NCI-H1092 treated with DMSO at 0.1 percent for 48 hours (cell line): ENCODE measurements at places on chromosomes 2 and 18.
A peak's percentile ranks its signal among the peaks of the same experiment; 100 is the strongest.

DNA sequence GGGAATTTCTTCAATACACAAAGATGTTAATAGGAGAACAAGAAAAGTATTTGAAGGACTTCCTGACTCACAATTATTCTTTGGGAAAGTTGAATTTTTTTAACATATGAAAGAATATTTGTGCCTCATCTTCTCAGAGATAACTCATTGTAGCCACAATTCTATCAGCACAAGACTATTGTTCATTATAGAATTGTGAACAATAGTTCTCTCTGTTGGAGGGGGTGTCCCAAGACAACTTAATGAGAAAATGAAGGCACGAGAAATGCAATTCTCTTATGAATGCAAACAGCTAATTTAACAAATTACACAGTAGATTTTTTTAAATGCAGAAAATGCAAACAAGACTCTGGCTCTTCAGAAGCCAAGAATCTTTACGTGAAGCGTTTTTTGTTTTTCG, 157.0 kb downstream of the BARD1 start:
- DNase-seq: no peak

DNA sequence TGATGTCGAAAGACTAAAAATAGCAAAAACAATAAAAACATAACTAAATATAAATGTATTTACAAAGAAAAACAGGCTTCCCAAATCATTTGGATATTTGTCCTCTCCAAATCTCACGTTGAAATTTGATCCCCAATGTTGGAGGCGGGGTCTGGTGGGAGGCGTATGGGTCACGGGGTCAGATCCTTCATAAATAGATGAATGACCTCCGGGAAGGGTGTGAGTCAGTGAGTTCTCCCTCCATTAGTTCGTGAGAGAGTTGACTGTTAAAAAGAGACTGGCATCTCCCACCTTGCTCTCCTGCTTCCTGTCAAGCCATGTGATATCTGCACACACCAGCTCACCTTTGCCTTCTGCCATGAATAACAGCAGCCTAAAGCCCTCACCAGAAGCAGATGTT, 703.0 kb downstream of the TMEM182 start:
- DNase-seq: no peak

GRCh38 chr18:21761471-21762115, 21.0 kb downstream of the MIB1 start:
- DNase-seq: no peak

GRCh38 chr2:29227935-29228675, 112.9 kb downstream of the CLIP4 start:
- DNase-seq: no peak

- DNase-seq: no peak
Observed at GRCh38 chr18:7598167-7599047, 31.3 kb downstream of the PTPRM start.

DNA sequence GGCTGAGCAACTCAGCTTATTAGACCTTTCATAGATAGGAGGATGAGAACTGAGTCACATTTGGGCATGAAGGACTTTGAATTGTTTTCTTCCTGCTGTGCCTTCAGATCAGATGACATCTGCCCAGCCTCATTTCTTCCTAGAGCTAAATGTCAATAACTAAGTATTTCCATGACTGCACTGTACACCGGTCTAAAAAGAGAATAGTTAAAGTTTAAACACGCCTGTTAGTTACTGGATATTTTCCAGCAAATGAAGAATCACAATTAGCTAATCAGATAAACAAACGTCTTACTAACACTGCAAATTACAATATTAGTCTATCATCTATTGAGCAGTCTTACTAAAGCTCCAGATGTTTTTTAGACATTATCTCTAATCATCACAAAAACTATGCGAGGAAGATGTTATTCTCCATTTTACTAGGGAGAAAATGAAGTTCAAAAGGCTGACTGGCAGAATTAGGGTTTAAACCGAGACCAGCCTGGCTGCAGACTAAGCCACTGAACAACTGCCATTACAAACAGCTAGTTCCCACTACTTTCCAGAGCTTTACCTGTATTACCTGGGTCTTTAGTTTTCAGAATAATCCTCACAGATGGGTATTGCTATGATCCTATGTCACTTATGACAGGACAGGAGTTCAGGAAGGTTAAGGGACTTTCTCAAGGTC, 69.4 kb upstream of the ZNF397 start:
- no peak for DNase-seq

DNA sequence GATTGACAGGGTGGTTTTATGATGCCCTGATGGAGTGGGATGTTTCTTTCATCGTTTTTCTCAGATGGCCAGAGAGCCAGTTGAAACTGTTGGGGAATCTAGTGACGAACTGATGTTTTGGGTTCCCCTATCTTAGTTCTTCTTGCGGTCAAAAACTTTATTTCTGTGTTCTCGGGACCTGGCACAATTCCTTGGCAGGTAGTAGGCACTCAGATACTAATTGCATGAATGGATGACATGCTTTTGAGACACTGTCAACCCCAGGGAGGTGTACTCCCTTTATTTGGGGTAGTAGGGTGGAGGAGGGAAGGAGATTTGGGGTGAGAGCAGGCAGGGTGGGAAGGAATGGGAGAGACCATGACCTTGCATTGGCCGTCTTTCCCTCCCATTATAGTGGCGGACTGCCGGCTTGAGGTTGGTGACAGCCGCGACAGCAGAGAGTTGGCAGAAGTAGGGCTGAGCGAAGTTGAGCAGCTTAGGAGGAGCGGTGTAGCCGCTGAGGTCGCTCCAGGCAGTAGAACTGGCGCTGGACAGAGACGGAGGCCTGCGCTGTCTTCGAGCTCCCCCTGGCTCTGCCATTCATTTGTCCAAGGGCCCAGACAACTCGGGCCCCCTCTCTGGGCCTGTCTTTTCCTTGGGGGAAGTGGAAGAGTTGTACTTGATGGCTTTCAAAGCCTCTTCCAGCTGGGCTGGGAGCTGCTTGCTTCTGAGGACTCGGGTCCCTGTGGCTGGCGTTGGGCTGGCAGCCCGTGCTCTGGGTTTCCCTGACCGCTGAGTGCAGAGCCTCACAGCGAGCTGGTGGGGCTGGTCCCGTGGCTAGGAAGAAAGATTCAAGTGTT, 2.6 kb downstream of the TET3 start:
- no peak for DNase-seq

DNA sequence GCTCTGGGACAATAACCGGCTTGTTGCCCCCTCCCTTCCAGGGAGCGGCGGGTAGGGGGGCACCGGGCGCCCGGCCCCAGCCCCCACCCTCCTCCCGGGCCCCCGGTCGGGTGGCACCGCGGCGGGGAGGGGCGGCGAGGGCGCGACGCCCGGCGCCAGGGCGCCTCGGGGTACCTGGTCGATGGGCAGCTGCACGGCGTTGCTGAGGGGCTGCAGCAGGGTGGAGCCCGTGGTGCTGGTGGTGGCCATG, 193 bp downstream of the MBOAT2 start:
- no peak for DNase-seq

DNA sequence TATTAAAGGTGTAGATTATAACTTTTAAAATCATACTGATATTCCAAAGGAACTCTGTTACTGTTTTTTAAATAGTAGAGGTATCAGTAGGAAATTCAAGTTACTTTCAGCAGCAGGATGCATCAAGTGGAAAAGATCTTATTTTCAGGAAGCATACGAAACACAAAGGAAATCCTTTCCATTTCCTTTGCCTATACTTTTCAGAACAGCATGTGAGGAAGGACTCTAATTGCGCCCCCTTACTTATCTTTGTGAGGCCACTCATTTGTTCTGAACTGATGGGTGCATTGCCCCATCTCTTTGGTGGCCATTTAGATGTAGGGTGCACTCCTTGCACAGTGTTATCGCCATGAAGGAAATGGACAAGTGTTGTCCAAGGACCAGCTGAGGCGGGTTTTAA, 145.3 kb downstream of the BABAM2 start:
- no peak for DNase-seq

GRCh38 chr2:106885971-106886915, at the start of gene ST6GAL2:
Gene ST6GAL2 (minus strand): TSS chr2:106886167. CDS start chr2:106843977, 42,190 bp downstream.
- peak; percentile 9 for DNase-seq

- DNase-seq: no peak
Observed at GRCh38 chr2:12890066-12890465, 173.3 kb downstream of the TRIB2 start.

DNA sequence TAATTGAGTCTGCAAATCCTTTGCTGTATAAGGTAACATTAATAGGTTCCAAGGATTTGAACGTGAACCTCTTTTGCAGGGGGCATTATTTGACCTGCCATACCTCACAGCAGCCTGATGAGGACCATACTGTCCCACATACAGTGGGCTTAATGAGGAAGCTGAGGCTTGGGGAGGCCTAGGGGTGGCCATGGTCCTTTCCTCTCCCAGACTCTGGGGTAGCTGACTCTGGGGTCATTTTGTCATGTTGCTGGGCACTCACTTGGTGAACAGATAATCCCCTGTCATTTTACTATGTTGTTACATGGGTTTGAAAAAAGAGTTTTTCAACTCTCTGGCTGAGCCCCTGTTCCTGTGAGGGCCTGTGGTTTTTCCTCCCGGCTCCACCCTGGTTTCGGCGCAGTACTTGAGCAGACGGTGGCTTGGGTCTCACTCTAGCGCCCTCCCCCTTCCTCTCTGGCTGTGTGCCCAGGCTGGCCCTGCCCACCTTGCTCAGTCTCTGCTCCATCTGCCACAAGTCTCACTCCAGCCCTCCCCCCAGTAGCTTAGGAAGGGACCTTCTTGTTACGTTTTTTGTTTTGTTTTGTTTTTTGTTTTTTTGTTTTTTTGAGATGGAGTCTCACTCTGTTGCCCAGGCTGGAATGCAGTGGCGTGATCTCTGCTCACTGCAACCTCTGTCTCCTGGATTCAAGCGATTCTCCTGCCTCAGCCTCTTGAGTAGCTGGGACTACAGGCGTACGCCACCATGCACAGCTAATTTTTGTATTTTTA, 21.0 kb downstream of the INPP4A start:
- peak; percentile 82 for DNase-seq

GRCh38 chr2:134717286-134718022, 1.3 kb downstream of the TMEM163 start:
- peak; percentile 31 for DNase-seq

DNA sequence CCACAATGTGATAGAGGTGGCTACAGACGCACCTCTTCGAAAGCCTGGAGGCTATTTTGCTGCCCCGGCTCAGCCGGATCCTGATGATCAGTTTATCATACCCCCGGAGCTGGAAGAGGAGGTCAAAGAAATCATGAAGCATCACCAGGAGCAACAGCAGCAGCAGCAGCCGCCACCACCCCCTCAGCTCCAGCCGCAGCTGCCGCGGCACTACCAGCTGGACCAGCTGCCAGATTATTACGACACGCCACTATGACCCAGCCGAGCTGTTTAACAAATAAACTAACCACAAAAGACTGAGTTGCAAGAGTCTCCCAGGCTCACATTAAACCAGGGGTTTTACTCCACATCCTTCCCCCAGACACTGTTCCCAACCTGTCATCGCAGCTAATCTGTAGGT, 263.8 kb downstream of the PHLPP1 start:
- DNase-seq: peak; percentile 83

DNA sequence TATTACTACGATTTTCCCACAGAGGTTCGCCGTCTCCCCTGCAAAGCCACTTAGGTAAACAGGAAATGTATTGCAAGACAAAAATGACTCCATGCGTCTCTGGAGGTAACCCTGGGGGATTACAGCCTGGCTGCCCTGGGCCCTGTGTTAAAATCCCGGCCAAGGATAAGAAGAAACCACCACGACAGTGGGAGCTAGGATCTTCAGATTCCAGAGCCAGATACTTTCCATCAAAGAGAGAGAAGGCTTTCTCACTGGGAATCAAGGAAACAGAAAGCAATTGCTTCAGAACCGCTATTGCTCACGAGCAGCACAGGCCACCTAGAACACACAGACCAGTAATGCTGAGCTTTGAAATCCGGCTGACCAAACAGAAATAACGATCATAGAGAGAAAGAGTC, 97.9 kb upstream of the ZNF516 start:
- DNase-seq: peak; percentile 55

- DNase-seq: no peak
Observed at GRCh38 chr2:107747964-107748583, 78.6 kb upstream of the RGPD4 start.

DNA sequence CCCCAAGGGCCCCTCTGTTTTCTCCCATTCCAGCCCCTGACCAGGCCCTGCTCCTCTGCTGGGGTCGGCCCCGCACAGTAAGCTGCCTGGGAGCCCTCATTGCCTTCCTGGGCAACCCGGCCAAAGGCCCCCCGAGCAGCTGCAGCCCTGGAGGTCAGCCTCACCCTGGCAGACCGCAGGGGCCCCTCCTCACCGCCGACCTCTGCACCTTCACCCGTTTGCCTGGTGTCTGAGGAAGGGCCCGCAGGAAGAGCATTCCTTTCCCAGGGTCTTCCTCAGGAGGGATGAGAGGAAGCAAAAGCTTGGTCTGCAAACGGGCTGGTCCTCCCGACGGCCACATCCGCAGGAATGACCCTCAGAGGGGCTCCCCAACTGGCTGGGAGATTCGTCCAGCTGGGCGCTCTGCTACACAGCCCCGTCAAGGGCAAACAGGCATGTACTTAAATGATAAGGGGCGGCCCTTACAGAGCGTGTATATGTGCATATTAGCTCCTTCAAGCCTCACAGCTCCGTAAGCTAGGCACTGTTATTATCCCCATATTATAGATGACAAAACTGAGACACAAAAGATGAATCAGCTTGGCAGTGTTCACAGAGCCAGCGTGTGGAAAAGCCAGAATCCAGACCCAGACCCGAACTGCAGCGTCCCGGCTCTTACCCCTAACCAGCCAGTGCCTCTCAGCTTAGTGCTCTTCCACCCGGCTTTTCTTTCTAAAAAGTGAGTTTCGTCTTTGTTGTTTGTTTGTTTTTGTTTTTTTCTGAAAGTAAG, 52.8 kb downstream of the SLC4A1AP start:
- no peak for DNase-seq

DNA sequence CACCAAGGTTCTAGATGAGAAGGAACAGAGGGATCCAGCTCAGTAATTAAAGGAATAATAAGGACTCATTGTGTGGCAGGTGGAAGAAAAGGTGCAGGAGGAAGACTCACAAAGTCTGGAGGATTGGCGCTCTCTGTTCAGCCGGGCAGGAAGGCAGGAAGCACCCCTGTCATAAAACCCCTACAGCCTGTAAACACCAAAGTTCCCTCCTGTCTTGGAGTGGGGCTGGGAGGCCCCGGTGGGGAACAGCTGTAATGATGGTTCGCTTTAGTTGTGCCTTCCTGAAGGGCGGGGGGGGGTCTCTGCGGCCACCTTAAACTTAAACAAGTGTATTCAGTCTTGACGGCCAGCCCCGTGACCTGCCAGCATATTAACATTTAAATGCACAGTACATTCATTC, 84.3 kb downstream of the GBX2 start:
- no peak for DNase-seq

DNA sequence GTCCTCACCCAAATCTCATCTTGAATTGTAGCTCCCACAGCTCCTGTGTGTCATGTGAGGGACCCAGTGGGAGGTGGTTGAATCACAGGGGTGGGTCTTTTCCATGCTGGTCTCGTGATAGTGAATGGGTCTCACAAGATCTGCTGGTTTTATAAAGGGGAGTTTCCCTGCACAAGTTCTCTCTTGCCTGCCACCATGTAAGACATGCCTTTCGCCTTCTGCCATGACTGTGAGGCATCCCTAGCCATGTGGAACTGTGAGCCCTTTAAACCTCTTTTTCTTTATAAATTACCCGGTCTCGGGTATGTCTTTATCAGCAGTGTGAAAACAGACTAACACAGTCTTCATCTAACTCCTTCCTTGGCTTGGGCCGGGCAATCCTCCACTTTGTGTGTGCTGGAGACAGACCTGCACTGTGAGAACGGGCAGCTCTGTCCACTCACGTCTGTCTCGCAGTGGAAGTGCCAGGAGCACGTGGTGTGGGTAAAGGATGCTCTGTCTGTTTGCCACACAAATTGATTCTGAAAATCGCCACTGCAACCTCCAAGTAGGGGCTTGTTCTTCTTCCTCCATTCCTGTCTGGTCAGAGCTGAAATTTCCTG, 47.6 kb upstream of the OTOS start:
- DNase-seq: no peak

GRCh38 chr2:196473617-196474016, 165.9 kb upstream of the CCDC150 start:
- DNase-seq: no peak
